ENCODE measurements at places on chromosomes 3 and 15. TPM values are rescaled to one million over a fixed set of nuclear protein-coding genes. Genes with fewer than 3 reads are reported as not detected.
A peak's percentile ranks its signal among the peaks of the same experiment; 100 is the strongest.

GRCh38 chr15:35657679-35658311 is 111.8 kb upstream of the DPH6 start:
- peaks cover 8% of the 10 kb centered on the region for H3K27me3 ChIP-seq
- H3K27ac ChIP-seq, result peak overlapping the region; percentile 25
- DNase-seq, result no peak

DNA sequence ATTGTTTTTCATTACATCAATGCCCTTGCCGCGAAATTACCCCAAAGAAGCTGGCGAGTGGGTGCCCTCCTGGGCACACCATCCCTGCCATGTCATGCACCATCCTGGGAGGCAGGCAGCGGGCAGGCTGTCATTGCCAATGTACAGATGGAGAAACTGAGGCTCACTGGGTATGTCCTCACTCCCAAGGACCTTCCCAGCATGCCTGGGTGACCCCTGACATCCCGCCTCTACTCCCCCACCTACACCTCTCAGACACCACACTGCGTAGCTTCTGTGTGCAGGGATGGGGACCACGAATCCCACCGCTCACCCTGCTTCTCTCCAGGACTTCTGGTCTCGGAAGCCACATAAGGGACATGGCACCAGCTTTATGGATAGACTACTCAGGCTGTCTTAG is 41.0 kb upstream of the SLC41A3 start:
- H3K4me3 ChIP-seq, result no peak overlapping the region
- H3K4me1 ChIP-seq, result no peaks in the 10 kb centered on the region

- peaks cover 5% of the 10 kb centered on the region for H3K4me1 ChIP-seq
- no peak overlapping the region for H3K4me3 ChIP-seq
- H3K27me3 ChIP-seq, result no peaks in the 10 kb centered on the region
- H3K36me3 ChIP-seq, result peaks cover 4% of the 10 kb centered on the region
Measured at GRCh38 chr3:58254144-58254543, 16.6 kb downstream of the ABHD6 start.

GRCh38 chr3:159828542-159828943 is 160.1 kb upstream of the IL12A start:
- DNase-seq, result no peak
- H3K4me1 ChIP-seq, result no peaks in the 10 kb centered on the region
- no peak overlapping the region for H3K4me3 ChIP-seq
- H3K36me3 ChIP-seq, result no peaks in the 10 kb centered on the region
- H3K27me3 ChIP-seq, result peaks cover 4% of the 10 kb centered on the region

GRCh38 chr3:47892286-47893040 is 89.5 kb downstream of the DHX30 start:
- H3K4me3 ChIP-seq, result no peak overlapping the region
- no peak overlapping the region for H3K27ac ChIP-seq
- DNase-seq, result no peak
- H3K27me3 ChIP-seq, result no peaks in the 10 kb centered on the region

GRCh38 chr15:80423215-80423614 is 19.0 kb downstream of the ARNT2 start:
- DNase-seq, result no peak
- H3K36me3 ChIP-seq, result no peaks in the 10 kb centered on the region
- H3K27me3 ChIP-seq, result peaks cover 12% of the 10 kb centered on the region

DNA sequence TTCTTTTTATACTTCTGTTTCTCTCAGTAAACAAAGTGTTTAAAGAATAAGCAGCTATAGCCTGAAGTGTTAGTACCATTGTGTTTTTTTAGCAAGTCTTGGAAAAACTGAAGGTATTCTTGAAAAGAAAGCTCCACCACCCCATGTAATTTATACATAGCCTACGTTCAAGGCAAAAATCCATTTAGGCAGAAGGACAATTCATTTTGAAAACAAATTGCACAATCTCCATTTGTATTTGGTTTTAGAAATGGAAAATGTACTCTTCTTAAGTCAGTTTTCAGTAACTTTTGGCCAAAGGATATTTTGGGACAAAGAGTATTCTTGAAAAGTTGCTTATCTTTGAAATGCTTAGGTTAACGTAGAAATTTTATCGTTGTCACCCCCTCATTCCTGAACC is 34.5 kb downstream of the PTPRG start:
- H3K36me3 ChIP-seq, result no peaks in the 10 kb centered on the region
- DNase-seq, result no peak
- H3K27ac ChIP-seq, result no peak overlapping the region
- no peaks in the 10 kb centered on the region for H3K4me1 ChIP-seq

The SMCO1 gene
- total RNA-seq, result not detected

GRCh38 chr3:139619484-139619883 is 58.3 kb downstream of the NMNAT3 start:
- no peaks in the 10 kb centered on the region for H3K36me3 ChIP-seq
- H3K4me1 ChIP-seq, result no peaks in the 10 kb centered on the region
- H3K27ac ChIP-seq, result no peak overlapping the region

The GOLGA8Q gene
- 0.83 TPM for total RNA-seq

The GNAT1 gene
- not detected for total RNA-seq

The KBTBD8 gene
- total RNA-seq, result 8.3 TPM

DNA sequence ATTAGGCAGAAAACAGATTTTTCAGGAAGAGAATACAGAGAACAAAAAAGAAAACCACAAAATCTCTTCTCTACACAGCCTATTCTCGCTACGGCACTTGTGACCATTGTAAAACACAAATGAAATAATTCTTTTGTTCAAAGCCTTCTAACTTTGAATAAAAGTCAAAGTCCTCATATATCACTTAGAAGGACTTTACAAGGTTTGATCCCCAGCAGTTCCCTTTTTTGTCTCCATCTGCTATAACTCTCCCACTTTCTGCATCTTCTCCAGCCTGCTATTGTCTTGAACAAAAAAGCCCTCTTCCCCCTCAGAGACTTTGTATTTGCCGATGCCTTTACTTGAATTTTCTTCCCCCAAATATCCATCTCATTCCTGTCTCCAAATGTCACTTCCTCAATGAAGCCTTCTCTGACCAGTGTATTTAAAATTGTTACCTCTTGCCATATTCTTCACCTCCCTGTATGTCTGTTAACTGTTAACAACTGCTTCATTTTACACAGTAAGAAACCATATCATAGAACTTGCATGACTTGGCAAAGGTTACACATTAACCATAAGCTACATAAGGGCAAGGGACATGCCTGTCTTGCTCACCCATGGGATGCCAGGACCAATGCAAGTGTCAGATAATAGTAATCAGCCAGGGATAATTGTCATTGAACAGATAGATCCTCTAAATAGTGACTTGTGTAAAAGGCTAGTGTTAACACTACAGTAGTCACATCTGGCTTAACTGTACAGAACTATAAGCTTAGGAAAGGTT is 122.4 kb downstream of the CBLB start:
- no peaks in the 10 kb centered on the region for H3K27me3 ChIP-seq
- H3K4me1 ChIP-seq, result peaks cover 65% of the 10 kb centered on the region
- H3K36me3 ChIP-seq, result peaks cover 84% of the 10 kb centered on the region
- no peak for DNase-seq

The PPARG gene
- total RNA-seq, result 0.52 TPM

- H3K4me1 ChIP-seq, result peaks cover 4% of the 10 kb centered on the region
- no peaks in the 10 kb centered on the region for H3K36me3 ChIP-seq
- no peak overlapping the region for H3K4me3 ChIP-seq
- peaks cover 2% of the 10 kb centered on the region for H3K27me3 ChIP-seq
- no peak overlapping the region for H3K27ac ChIP-seq
Measured at GRCh38 chr15:98312913-98313312, 335.4 kb upstream of the IGF1R start.

The PLSCR5 gene
- not detected for total RNA-seq

The DPPA2 gene
- not detected for total RNA-seq

DNA sequence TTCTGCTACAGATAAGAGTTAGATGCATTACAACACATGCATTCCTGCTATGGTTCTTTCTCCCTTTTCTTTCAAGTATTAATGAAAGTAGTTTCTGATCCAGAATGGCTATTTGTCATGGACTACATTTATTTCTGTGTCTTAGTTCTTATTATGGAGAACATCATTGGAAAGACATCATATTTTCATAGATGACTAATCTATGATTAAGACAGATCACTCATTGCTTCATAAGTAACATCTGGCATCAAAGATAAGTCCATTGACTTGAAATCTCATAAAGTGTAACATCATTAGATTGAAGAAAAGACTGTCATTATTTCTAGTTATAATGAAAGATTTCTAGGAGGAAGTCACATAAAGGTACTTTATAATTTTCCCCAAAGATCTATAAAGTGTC is 366.7 kb downstream of the NSUN3 start:
- no peak for DNase-seq
- H3K4me3 ChIP-seq, result no peak overlapping the region
- no peaks in the 10 kb centered on the region for H3K27me3 ChIP-seq
- H3K36me3 ChIP-seq, result no peaks in the 10 kb centered on the region
- no peak overlapping the region for H3K27ac ChIP-seq

The IQCH gene
- total RNA-seq, result 0.77 TPM

The FEZF2 gene
- not detected for total RNA-seq

The RYR3 gene
- not detected for total RNA-seq

DNA sequence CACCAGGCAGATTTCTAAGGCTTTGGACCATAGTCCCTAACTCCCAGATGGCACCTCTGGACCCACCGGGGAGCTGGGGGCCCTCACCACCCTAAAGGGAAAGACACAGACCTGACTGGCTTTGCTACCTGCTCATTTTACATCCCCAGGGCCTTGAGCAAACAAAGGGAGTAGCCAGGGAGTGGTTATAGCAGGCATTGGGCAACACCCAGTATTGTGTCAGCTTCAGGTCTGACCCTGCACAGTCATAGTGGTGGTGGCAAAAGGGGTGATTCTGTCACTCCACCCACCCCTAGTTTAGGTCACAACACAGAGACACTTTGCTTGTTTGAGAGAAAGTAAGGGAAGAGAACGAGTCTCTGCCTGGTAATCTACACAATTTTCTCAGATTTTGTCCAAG is 352.5 kb downstream of the DIPK2A start:
- H3K4me1 ChIP-seq, result no peaks in the 10 kb centered on the region
- DNase-seq, result no peak
- no peak overlapping the region for H3K4me3 ChIP-seq
- H3K36me3 ChIP-seq, result no peaks in the 10 kb centered on the region
- H3K27me3 ChIP-seq, result no peaks in the 10 kb centered on the region

- H3K27me3 ChIP-seq, result no peaks in the 10 kb centered on the region
- no peak overlapping the region for H3K4me3 ChIP-seq
- DNase-seq, result no peak
- no peaks in the 10 kb centered on the region for H3K36me3 ChIP-seq
- peaks cover 11% of the 10 kb centered on the region for H3K4me1 ChIP-seq
Measured at GRCh38 chr3:183218826-183219225, 34.2 kb upstream of the B3GNT5 start.

GRCh38 chr15:40688932-40689799 is 5.8 kb upstream of the RAD51 start:
- H3K4me1 ChIP-seq, result peaks cover 8% of the 10 kb centered on the region
- H3K27ac ChIP-seq, result no peak overlapping the region
- peaks cover 9% of the 10 kb centered on the region for H3K36me3 ChIP-seq
- no peaks in the 10 kb centered on the region for H3K27me3 ChIP-seq
- no peak overlapping the region for H3K4me3 ChIP-seq

The ARPP19 gene
- total RNA-seq, result 178 TPM

- H3K27me3 ChIP-seq, result no peaks in the 10 kb centered on the region
- peak overlapping the region; percentile 62 for H3K27ac ChIP-seq
- H3K4me1 ChIP-seq, result peaks cover 77% of the 10 kb centered on the region
- DNase-seq, result no peak
Measured at GRCh38 chr3:46929324-46929723, 47.2 kb downstream of the CCDC12 start.

DNA sequence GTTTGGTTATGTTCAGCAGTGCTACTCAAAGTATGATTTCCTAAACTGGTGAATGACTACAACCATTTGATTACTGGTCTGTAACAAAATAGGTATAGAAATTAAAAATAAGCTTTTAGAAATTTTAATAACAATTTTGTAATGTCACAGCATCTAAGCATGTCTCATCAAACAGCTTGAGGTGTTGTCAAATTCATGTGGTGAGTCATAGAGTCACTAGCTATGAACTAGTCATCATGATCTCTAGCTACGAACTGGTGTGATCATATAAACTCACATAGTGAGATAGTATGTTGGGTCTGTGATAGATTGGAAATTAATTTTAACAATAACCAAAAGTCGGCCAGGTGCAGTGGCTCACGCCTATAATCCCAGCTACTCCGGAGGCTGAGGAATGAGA is 213.9 kb upstream of the RBMS3 start:
- H3K27me3 ChIP-seq, result no peaks in the 10 kb centered on the region
- no peaks in the 10 kb centered on the region for H3K4me1 ChIP-seq
- no peak for DNase-seq
- H3K36me3 ChIP-seq, result no peaks in the 10 kb centered on the region
- no peak overlapping the region for H3K4me3 ChIP-seq
- H3K27ac ChIP-seq, result no peak overlapping the region

The GOLGA8K gene
- total RNA-seq, result 1.2 TPM

The CACNA2D2 gene
- total RNA-seq, result 0.60 TPM

The TLR9 gene
- total RNA-seq, result 0.55 TPM
